ENCODE measurements at places on chromosomes 5 and 9.

- DNase-seq: no peak
These were observed 129.0 kb downstream of the TLE4 start for GRCh38 chr9:79700607-79701360.

DNA sequence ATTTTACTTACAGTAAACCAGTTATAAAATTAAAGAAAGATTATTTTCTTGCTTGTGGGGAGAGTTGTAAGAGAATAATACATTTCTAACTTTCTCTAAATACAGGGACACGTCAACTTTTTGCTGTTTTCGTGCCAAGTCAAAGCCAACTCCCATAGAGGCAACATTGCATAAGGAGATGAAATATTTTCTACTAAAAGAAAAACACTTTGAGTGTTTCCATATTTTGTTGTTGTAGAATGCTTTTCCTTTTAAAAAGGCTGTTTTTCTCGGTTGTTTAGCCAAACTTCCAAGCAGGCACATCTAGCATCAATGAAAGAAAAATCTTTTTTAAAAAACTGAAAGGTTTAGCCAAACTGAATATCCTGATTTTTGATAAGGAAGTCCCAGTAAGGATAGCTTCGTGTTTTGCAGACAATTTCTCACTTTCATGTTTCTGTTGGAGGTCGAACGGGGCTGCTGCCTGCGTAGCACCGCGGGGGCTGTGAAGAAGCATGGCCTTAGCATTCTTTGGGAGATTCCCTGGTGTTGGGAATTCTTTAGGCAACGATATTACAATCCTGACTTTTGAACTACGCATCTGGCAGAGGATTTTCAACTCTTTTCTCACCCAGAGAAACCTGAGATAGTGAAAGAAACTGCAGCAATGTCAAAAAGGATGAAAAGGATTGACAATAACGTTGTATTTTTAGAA, 108.1 kb upstream of the FBXL7 start:
- no peak for DNase-seq

- DNase-seq: no peak
These were observed 325.2 kb downstream of the TLR4 start for GRCh38 chr9:118029425-118029824.

DNA sequence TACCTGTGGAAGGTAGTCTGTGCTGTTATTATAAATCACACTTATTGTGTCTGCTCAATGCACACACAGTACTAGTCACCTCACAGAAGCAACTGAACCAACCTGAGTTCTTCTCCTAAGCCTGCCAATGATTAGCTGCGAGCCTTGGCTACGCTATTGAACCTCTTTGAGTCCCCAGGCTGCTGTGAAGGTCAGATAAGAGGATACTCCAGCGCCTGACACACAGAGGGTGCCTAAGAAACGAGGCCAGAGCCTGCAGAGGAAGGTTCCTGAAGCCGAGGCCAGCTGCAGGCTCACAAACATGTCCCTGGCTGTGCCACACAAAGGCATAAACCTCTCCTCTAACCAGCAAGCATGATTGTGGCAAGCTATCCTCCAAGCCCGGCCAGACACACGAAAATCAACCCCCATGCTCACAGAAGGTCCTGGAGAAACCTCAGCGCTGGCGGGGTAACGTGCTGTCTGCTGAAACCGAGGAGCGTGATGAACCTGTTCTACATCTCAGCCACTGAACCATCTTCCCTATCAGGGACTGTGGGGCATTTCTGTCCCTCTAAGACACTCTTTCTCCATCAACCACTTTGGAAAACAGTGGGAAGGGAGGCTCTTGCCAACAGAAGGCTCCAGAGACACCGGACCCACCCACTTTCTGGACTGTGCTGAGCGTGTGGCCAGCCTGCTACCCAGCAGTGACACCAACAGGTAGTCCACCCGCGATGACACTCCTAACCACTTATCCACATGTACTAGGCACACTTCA, 53.2 kb upstream of the SLC25A51 start:
- DNase-seq: no peak

DNA sequence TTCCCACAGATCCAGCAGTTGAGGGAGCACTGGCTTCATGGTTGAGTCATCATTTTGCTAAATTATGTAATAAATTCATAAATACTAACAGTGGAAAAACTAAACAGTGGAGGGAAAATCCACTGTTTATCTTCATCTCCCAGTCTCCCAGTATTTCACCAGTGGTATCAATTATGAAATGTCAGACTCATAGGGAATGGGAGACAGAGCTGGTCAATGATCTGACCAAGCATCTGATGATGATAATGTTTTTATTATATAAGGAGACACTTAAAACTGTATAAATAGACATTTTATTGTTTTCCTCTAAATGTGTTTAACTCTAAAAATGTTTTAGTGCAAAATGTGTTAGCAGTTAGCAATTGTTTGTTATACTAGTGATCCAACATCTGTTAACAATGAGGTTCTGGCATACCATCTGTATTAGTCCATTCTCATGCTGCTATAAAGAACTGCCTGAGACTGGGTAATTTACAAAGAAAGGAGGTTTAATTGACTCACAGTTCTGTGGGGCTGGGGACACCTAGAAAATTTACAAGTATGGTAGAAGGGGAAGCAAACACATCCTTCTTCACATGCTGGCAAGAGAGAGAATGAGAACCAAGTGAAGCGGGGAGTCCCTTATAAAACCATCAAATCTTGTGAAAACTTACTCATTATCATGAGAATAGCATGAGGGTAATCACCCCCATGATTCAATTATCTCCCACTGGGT, 11.8 kb upstream of the REEP5 start:
- no peak for DNase-seq

- DNase-seq: no peak
These were observed 32.1 kb upstream of the MED10 start for GRCh38 chr5:6410421-6410820.

DNA sequence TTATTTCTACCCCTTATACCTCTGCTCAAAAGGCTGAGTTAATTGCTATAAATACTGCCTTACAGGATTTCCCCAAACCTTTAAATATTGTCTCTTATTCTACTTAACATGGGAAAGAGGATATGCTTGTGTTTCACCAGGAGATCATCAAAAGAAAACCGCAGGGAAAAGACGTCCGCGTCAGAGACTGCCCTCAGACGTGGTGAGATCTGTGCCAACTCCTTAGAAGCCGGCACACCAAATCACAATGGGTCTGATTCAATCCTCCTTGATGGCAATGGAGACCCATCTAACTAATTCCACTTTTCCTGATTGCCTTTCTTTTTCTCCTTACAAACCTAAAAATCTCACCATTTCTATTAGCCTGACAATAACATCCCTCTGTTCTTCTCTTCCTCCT, 55.0 kb downstream of the SH3PXD2B start:
- DNase-seq: no peak

GRCh38 chr5:131224387-131225201, 39.3 kb upstream of the CDC42SE2 start:
- DNase-seq: no peak

GRCh38 chr5:150582241-150583109, 58.0 kb upstream of the SYNPO start:
- no peak for DNase-seq

All from stimulated activated CD4-positive, alpha-beta T cell treated with anti-CD3 and anti-CD28 coated beads, Interleukin-15, amount 100 ng/mL, for 48 hours (primary cell).